ENCODE measurements at places on chromosomes 6 and 20.

DNA sequence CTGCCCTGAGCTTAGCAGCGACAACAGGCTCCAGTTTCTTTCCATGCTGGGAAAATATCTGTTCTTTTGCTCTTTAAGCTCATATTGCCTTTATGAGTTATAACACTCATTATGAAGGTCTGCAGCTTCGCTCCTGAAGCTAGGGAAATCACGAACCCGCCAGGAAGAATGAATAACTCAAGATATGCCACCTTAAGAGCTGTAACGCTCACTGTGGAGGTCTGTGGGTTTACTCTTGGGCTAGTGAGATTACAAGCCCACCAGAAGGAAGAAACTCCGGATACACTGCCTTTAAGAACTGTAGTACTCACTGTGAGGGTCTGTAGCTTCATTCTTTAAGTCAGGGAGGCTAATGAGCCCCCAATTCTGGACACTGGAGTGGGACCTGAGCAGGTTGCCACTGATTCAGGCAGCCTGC, 3.0 kb upstream of the SSR1 start:
- no peak for DNase-seq

DNA sequence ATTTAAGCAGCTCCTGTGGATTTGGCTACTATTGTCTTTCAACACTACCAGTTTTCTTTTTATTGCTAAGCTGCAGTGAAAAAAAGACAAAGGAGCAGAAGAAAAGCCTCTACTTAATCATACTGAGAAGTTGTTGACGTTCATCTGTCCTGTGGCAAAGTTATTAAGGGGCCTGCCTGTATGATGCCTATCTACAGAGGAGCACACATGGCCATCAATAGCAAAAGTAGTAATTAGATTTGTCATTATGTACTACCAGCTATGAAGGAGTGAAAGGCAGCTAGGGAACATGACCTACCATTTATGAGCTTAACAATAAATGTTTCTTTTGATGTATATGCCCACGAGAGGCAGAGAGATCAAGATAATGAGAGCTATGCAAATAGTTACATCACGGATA, 620.9 kb downstream of the PHF3 start:
- no peak for DNase-seq

- DNase-seq = no peak
These were observed 10.0 kb downstream of the ENTPD6 start for GRCh38 chr20:25205277-25206062.

DNA sequence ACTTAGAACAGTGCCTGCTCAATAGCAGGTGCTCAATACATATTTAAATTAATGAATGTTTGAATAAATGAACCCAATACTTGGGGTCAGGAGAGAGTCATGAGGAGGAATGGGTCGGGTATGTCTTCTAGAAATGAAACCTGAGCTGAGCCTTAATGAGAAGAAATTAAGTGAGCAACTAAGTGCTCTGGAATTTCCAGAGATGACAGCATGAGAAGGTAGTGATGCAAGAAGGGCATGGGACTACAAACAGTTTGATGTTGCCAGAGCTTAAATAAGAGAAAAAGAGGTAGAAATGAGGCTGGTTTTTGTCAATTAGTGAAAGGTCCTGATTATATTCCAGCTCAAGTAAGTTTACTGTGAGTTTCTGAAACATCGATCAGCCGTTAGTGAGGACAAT, 82.9 kb downstream of the PDE10A start:
- no peak for DNase-seq

DNA sequence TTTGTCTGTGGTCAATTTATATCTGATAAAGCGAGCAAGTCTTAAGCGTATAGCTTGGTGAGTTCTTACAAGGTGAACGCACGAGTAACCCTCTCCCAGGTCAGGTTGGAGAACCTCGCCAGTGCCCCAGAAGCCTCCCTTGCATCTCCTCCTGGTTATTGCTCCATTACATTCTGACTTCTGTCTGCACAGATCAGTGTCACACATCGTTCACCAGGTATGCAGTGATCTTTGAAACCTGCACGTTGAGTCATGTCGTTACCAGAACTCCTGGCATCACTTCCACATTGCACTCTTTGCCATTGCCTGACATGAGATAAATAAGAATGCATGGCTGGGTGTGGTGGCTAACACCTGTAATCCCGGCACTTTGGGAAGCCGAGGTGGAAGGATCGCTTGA, 44.2 kb downstream of the AKAP12 start:
- DNase-seq = no peak

GRCh38 chr20:46195264-46196036, 77.3 kb downstream of the CD40 start:
- no peak for DNase-seq

DNA sequence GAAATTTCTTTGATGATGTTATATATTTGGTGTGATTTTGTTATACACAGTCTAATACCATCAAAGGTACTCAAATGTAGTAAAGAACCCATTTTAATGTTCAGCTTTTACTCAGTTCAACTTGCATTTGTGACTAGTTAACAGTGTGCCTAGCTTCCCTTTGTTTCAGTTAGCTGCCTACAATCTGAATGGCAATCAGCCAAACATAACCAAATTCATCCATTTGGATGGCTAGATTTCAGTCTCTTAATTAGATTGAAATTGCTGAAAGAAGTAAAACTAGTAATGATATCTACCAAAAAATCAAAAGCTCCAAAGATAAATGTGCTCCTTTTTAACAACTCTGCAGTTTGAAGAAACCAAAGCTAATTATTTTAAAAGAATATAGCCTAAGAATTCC, 6.9 kb downstream of the EPHA7 start:
- no peak for DNase-seq

GRCh38 chr6:100453701-100454521, 10.8 kb downstream of the SIM1 start:
- no peak for DNase-seq

DNA sequence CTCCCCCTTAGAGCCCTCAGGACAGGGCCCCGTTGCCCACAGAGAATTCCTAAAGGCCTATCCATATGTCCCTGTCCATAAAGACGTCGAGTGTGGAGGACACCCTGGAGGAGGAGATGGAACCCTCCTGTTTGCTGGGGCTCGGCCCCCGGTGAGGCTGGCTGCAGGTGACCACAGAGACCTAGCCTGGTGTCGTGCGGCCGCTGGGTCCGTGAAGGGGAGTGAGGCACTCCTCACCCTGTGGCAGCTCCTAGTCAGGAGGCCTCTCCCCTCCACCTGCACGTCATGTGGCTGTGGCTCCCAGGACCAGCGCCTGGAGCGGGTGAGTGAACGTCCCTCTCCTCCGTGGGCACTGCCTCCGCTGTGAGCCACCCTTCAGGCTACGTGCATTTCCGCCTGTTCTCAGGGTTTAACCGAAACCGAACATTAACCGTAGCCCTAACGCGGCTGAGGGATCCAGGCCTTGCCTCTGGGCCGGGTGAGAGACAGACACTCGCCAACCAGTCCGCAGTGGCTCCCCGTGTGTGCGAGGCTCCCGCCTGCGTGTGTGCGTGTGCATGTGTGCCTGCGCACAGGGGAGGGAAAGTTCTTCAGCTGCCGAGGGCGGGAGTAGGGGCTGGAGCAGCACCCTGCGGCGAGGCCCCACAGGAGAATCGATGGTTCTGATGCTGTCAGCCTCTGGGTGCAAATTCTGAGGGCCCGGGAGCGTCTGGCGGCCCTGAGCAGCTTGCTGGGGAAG, 5.9 kb upstream of the TCEA2 start:
- no peak for DNase-seq
